Upper lobe of left lung (tissue), 6 donors: ENCODE measurements at places on chromosomes 16 and 17. TPM values are rescaled to one million over a fixed set of nuclear protein-coding genes. Genes with fewer than 3 reads are reported as not detected.
A peak's percentile ranks its signal among the peaks of the same experiment; 100 is the strongest.

- DNase-seq: no peak
Observed at GRCh38 chr16:66428682-66429251, 1.7 kb downstream of the BEAN1 start.

DNA sequence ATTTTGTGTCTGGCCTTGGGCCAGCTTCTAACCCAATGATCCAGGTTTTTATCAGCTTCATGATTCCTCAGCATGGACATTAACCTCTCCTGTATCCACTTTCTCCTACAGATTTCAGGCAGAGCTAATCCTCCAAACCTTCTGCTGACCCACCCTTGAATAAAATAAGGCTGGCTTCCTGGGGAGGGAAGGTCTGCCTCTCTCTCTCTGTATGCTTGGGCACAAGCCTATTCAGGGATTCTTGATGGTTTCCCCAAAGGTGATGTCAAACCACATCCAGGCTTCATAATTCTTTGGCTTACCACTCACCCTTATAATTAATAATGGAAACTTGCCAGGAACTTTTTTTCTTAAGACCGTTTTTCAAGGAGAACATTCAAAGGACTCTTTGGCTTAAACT is 240.1 kb downstream of the UTP18 start:
- DNase-seq: no peak

- no peak for DNase-seq
Observed at GRCh38 chr16:72654535-72654934, 393.4 kb downstream of the ZFHX3 start.

Gene INO80E
- 66.8 TPM for total RNA-seq

GRCh38 chr16:86631444-86631843 is 53.1 kb downstream of the FOXL1 start:
- no peak for DNase-seq

Gene KRT40
- total RNA-seq: not detected

GRCh38 chr17:50604513-50604912 is 30.2 kb upstream of the ABCC3 start:
- DNase-seq: no peak

DNA sequence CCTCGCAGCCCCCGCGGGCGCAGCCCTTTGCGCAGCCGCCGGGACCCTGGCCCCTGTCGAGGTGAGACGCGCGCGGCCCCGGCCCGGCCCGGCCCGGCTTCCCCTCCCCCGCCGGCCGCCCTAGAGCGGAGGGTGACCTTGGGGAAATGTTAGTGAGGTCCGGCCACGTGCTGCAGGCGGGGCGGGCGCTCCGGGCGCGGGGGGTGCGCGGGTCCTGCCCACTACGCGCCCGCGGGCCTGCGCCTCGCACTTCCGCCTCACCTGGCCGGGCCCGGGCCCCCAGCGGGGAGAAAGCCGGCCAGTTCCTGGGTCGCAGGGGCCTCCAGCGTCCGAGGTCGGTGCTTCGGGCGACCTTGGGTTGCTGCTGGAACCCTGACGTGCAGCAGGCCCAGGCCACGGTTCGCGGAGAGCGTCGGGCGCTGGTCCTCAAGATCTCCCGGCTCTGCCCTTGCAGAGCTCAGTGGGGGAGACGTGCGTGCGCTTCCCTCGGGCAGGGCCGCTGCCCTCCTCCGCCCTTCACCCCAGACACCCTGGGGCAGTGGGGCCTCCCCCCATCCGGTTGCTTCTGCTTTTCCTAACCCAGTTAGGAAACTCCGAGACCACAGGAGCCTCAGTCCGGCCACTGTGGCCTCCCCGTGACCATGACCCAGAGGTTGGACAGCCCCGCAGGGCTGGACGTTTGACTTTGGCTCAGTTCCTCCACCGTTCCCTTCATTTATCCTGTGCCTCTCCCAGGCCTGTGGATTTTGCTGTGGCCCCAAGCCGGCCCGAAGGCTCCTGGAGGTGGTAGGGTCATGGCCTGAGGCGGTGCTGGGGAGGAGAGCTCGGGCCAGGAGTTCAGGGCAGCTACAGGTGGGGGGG is 791 bp downstream of the MCRIP2 start:
- peak; percentile 79 for DNase-seq

GRCh38 chr17:27751166-27751565 is 49.2 kb downstream of the NOS2 start:
- no peak for DNase-seq

GRCh38 chr16:48860341-48860740 is 250.4 kb upstream of the N4BP1 start:
- DNase-seq: no peak

- no peak for DNase-seq
Observed at GRCh38 chr16:77250400-77250799, 51.2 kb downstream of the SYCE1L start.

Gene TVP23C
- 15.3 TPM for total RNA-seq

GRCh38 chr16:75208242-75208825 is 1.4 kb upstream of the CTRB2 start:
- DNase-seq: no peak

- DNase-seq: no peak
Observed at GRCh38 chr16:85149776-85150175, 37.5 kb upstream of the CIBAR2 start.

DNA sequence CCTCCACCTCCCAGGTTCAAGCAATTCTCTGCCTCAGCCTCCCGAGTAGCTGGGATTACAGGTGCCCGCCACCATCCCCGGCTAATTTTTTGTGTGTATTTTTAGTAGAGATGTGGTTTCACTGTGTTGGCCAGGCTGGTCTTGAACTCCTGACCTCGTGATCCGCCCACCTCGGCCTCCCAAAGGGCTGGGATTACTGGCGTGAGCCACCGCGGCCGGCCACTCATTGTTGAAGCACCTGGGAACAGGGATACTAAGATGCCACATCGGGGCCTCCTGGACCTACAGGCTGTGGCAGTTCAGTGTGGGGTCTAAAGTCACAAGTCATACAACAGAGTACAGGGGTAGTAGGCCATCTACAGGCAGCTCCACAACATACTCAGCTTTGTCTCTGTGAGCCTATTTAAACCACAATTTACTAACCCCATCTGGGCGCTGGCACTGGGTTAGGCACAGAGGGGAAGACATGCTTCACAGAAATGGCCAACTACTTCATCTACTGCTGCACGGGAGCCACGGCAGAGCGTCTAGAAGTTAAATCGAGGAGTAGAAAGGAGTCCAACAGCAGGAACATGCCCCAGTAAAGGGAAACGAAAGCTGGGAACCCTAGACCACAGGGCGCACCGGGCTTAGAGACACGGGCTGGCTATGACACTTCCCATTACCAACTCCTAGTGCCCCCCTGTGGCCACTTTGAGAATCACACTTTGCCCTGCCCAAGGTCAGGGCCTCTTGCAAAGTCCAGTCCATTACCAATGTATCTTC is 4.3 kb downstream of the VAMP2 start:
- DNase-seq: peak; percentile 67

DNA sequence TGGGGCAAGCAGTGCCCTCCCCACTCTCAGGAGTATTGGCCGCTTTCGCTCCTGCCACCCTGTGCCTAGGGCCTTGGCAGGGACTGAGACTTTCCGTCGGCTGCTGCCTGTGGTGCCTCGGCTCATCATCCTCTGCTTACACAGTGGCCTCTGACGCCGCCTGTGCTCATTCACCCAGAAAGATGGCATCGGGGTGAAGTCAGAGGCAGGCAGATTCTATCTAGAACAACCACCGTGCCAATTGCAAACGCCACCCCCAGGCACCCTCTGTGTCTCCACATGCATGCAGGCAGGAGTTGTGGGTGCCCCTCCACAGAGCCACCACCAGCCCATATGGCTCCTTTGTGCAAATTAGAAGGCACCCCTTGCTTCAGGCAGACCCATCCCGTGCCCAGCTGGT is 154.2 kb upstream of the GSE1 start:
- DNase-seq: no peak

GRCh38 chr16:86381491-86381890 is 128.8 kb upstream of the FOXF1 start:
- no peak for DNase-seq

- no peak for DNase-seq
Observed at GRCh38 chr17:48528153-48528935, 2.5 kb downstream of the HOXB1 start.

Gene NT5C3B
- 37.4 TPM for total RNA-seq

- no peak for DNase-seq
Observed at GRCh38 chr16:61313931-61314330, 722.3 kb downstream of the CDH8 start.

Gene GAS2L2
- 7.4 TPM for total RNA-seq

Gene MT1F
- 11.3 TPM for total RNA-seq

- no peak for DNase-seq
Observed at GRCh38 chr17:15341966-15342365, 569 bp upstream of the TEKT3 start.

Gene PYY
- total RNA-seq: not detected

- peak; percentile 75 for DNase-seq
Observed at GRCh38 chr17:28491286-28491685, 14.9 kb upstream of the FOXN1 start.

Gene HIGD1B
- total RNA-seq: 15.9 TPM

Gene LITAFD
- not detected for total RNA-seq

DNA sequence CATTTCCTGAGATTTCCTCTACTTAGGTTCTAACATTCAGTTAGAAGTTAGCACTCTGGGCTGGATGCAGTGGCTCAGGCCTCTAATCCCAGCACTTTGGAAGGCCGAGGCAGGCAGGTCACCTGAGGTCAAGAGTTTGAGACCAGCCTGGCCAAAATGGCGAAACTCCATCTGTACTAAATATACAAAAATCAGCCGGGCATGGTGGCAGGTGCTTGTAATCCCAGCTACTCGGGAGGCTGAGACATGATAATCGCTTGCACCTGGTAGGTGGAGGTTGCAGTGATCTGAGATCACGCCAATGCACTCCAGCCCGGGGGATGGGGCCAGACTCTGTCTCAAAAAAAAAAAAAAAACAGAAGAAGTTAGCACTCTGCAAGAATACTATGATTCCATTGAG is 1430.9 kb downstream of the CDH11 start:
- DNase-seq: no peak

- no peak for DNase-seq
Observed at GRCh38 chr17:8825802-8826201, 26.6 kb upstream of the MFSD6L start.

Gene NAGS
- total RNA-seq: 12.4 TPM

Gene ZNF469
- 3.1 TPM for total RNA-seq
